Foreskin keratinocyte (primary cell): ENCODE measurements at places on chromosomes 6 and 20. TPM values are rescaled to one million over a fixed set of nuclear protein-coding genes. Genes with fewer than 3 reads are reported as not detected.

ZBTB46 gene
- total RNA-seq: 0.20 and 0.21 TPM in 2 replicates

DNA sequence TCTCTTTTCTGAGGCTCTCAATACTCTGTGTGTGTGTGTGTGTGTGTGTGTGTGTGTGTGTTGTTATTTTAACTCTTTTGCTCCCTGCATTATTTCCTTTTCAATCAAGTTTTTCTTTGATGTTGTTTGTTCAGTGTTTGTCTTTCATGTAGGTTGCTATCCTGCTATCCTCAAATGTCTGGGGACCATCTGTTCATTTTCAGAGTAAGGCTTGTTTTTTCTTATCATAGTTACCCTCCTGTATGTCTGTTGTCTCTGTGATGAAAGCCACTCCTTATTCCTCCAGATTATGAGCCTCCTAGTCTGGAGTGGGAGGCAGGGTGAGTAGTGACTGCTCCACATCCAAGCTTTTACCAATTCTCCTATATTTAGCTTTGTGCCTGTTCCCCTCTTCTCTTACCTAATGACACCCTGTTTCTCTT is 9.2 kb downstream of the ENPP3 start:
- DNase-seq: no peak

- no peak for DNase-seq
Measured at GRCh38 chr20:50520222-50520880, 10.2 kb downstream of the PTPN1 start.

DNA sequence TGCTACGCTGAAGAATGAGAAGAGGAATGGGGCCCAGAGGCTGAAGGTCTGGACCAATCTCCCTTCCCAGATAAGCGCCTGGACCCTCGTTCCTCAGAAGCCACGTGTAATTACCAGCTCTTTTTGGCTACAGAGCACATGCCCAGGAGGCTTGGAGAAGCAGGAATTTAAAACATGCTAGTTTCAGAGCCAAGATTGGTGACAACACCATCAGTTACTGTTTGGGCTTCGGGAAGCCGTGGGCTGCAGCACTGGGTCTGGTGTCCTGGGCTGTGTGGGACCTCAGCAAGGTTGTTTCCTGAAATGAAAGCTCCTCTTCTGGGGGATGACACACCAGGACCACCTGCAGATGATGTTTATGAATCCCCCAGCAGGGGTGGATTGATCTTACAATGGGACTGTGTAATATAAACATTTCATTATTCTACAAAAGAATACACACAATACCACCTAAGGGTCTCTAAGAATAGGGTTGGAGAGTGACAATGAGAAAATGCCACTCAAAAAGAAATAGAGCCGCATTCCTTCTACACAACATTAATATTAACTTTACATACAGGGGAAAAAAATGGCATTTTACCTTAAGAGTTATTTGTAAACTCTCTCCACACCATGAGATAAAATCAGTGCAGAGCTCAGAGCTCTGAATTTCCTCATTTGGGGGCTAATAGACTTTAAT is 207.8 kb upstream of the FOXQ1 start:
- DNase-seq: no peak
